ENCODE measurements at places on chromosomes 11 and 22. TPM values are rescaled to one million over a fixed set of nuclear protein-coding genes. Genes with fewer than 3 reads are reported as not detected.

The SCGB1C1 gene
- not detected for polyA plus RNA-seq

The MIOX gene
- not detected for polyA plus RNA-seq

The OR51F1 gene
- polyA plus RNA-seq = not detected

The POLR2F gene
- polyA plus RNA-seq = 84.8 TPM

The ASCL3 gene
- polyA plus RNA-seq = not detected

The ZP1 gene
- polyA plus RNA-seq = 0.08 TPM

Measured in esophagus (tissue), 2 donors.